NCI-H1694 treated with DMSO at 0.1 percent for 48 hours (cell line): ENCODE measurements at places on chromosomes 2 and 18.

- DNase-seq: peak; percentile 93
Observed at GRCh38 chr2:2321200-2321540, 9.9 kb downstream of the MYT1L start.

GRCh38 chr2:24871852-24872333 lies 48.1 kb downstream of the ADCY3 start:
- no peak for DNase-seq

DNA sequence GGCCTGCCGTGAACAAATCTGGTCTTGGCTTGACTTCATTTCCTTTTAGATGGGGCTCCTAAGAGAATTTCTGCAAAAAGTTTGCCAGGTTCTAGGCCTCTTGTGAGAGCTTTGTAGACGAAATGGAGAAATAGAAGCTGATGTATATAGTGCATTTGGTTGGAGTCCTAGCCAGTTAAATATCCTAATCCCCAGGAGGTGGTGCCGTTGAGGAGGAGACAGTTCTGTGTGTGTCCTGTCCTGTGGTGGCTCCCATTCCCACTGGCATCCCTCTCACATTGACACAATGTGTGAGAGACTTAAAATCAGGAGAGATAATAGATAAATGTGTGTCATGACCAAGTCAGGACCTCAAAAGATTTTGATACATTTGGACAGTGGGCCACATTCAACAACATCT lies 34.6 kb upstream of the DNER start:
- no peak for DNase-seq

DNA sequence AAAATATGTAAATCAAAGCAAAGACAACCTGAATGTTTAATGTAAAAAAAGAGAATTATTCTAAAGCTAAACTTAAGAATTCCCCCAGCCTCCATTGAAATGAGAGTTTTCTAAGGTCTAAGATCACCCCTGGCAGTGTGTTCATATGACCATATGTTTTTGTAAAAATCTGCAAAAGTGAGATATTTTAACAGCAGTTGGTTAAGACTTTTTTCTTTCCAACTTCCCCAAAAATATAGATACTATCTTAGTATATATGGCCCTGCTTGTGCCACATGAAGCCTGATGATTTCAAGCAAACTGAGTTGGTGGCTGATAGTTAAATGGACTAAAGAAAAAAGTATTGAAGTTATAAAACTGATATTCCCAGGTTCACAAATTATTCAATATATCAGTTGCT lies 35.4 kb downstream of the ZNF804A start:
- no peak for DNase-seq

DNA sequence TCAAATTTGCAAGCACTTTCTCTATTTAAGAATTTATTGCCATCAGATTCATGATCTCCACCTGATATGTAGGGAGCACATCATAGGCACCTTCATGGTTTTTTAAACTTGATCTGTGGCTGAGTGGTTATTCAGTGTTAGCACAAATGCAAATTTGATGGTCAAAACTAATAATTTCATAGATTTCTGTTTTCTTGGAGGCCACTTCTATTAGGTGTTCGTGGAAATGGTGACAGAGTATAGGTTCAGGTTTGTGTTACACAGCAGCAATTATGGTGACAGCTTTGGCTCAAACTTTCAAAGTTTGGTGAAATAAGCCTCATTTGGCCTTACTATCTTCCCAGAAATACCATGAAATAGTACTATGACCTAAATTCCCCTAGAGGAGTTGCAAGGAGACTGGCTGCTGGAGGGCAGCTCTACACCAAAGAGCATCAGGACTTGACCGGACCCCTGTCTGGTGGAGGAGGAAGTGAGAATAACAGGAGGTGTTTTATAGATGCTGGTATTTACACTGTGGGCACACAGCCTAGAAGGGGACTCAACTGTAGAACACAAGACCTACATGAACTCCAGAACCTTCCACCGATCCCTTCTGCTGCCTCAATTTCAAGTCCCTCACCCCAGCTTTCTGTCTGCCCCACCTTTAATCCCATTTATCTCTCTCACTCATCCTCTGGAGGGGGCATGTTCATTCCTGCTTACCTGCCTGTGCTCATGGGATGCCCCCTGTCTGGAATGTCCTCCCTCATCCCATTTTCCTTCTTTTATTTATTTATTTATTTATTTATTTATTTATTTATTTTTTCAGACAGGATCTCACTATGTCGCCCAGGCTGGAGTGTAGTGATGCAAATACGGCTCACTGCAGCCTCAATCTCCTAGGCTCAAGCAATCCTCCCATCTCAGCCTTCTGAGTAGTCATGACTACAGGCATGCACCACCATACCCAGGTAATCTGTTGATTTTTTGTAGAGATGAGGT lies 132.9 kb upstream of the SIX2 start:
- DNase-seq: no peak

DNA sequence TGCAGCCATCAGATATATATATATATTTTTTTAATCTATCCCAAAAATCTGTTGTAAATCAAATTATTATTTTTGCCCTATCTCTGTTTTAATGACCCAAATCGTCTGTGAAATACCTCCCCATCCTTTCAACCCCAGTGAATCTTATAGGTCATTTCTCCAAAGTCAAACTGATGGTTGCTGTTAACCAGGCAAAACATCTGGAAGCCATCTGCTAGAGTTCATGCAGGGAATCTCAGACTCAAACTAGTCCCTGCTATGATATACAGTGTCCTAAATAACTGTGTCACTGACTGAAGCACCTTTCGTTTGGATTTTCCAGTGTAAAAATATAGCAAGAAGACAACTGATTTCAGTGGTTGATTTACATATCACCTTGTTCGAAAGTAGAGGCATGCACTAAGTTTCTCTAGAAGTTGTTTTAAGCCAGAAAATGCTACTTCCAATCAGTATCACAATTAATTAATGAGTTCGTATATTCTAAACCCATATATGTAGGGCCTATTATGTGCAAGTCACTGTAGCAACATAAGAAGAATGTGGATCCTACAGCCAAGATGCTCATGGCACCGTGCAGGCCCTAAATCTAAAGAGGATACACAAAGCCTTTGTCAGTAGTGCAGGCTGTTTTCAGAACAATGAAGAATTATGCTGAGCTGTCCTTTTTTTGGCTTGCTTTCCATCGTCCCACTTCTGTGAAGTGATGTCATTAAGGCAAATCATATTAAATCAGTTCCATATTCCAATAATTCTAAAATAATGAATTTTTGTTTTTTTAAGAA lies 566.0 kb downstream of the STK39 start:
- peak; percentile 29 for DNase-seq

DNA sequence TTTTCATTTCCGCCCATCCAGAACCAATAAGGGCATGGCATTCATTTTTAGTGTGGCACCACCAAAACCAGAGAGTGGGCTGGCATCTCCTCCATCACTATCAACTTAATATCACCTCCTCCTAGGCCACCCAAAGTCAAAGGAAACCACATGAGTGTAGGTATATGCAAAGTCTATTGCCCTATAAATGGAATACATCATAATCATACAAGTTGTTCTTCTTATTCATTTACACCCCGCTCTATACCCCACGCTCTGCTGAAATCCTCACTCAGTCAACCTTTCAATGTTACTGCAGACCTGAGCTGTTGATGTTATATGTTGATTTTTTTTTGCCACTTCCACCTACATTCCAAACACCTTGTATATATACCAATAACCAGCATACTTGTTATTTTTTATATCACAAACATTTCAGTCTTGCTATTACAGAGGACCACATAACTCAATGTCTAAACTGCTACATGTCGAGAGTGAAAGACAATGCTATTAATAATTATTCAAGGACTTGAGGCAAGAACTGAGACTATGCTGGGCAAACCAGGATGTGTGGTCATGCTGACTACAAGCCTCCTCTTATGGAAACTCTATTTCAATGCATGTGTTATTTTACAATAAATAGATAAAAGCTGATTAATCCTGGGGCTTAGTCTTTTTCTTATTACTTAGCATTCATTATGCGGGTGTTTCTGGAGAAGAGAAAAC lies 466.5 kb upstream of the ID2 start:
- DNase-seq: no peak

DNA sequence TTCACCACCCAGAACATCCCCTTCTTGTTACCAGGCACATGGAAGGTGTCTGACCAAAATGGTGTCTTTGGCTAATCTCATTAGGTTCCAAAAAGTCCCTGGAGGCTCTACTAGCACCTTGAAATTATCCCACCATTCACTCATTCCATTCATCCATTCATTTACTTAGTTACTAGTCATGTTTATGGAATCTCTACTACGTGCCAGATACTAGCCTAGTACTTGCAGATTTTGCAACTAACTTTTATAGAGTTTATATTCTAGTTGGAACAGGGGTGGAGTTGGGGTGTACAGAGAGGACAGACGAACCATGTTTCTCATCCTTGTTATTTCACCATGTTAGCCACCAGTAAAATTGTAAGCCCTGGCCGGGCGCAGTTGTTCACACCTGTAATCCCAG lies 4.0 kb upstream of the NOP58 start:
- no peak for DNase-seq

DNA sequence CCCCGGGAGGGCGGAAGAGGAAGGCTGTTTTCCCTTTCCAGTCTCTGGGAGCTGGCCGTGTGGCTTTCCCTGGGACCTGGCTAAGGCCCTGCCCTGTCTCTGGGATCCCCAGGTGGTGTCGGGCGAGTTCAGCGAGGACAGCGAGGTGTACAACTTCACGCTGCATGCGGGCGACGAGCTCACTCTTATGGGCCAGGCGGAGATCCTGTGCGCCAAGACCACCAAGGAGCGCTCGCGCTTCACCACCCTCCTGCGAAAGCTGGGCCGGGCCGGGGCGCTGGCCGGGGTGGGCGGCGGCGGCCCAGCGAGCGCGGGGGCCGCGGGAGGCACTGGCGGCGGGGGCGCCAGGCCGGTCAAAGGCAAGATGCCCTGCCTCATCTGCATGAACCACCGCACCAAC lies 11.2 kb downstream of the GAREM2 start:
- no peak for DNase-seq

- no peak for DNase-seq
Observed at GRCh38 chr2:116810071-116810470, 1004.4 kb upstream of the DDX18 start.

DNA sequence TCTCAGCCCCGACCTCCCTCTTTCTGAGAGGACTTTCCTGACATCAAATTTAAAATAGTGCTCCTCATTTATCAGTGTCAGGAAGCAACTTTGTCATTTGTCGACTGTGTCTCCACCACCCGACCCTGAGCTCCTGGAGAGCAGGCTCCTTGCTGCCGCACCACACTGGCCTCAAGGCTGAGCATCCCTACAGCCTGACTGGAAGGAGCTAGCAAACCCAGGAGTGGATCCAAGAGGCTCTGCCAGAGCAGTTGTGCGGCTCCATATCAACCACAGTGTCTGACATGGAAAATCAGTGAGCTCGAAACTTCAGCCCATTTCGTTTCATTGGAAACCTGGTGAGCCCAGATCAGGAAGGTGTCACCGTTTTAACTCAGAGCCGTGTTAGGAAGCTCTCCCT lies 125.2 kb downstream of the PTGR3 start:
- DNase-seq: no peak

GRCh38 chr2:186691900-186692299 lies 2.0 kb upstream of the FAM171B start:
- no peak for DNase-seq

- peak; percentile 21 for DNase-seq
Observed at GRCh38 chr2:99818842-99819241, 323.5 kb downstream of the AFF3 start.

GRCh38 chr18:61935362-61935761 lies 42.6 kb upstream of the RNF152 start:
- DNase-seq: no peak

- no peak for DNase-seq
Observed at GRCh38 chr2:109702250-109702985, 88.3 kb downstream of the SOWAHC start.

DNA sequence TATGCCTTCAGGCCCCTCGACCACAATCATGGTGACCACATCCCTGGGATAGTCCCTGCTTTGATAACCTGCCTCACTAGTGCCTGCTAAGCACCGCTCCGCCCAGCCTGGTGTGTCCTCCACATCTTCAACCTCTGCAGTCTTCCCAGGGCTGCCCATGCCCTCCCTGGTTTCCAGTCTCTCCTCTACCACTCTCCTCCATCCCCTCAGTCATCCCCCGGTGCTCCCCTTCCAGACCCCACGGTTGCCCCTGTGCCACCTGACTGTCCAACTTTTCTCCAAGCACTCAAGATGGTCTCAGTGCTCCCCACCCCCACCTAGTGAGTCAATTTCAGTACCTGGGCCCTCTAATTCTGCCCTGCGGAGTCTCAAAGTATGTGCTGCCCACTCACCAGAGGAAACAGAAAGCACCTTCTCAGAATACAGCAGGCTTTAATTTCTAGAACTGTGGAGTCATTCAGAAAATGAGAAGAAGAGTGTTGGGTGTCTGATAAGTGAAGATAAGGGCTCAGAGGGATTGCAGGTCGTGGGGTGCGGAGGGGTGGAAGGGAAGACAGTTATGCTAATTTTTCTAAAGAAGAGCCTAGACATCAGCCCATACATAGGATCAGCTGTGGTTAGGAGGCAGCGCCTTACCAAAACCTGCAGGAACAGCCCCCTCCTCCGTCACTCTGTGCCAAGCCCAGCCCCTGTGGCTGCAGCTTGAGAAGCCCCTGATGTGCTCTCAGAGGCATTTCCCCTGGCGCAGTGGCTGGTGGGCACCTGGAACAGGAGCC lies 53.6 kb upstream of the CAB39 start:
- no peak for DNase-seq
